Activated naive CD4-positive, alpha-beta T cell treated with anti-CD3 and anti-CD28 coated beads, Interleukin-2, amount 10 ng/mL, durations not matched to agents 5 hours and 36 hours (primary cell): ENCODE measurements at places on chromosomes 1 and 21. TPM values are rescaled to one million over a fixed set of nuclear protein-coding genes. Genes with fewer than 3 reads are reported as not detected.

The PGBD5 gene
- not detected for total RNA-seq

The GALNT2 gene
- total RNA-seq, result 26.0 TPM

The KIF17 gene
- not detected for total RNA-seq

The OR2T11 gene
- total RNA-seq, result not detected

The HES3 gene
- not detected for total RNA-seq

The HAO2 gene
- total RNA-seq, result not detected

The CD52 gene
- 1,791 TPM for total RNA-seq

The BSDC1 gene
- total RNA-seq, result 50.7 TPM

The KCNE2 gene
- not detected for total RNA-seq

The F13B gene
- not detected for total RNA-seq

The RUNX3 gene
- 109 TPM for total RNA-seq

The MATN1 gene
- total RNA-seq, result not detected

The IL20 gene
- not detected for total RNA-seq

The GUCA2A gene
- total RNA-seq, result not detected

The CHODL gene
- total RNA-seq, result not detected

The GJB4 gene
- not detected for total RNA-seq

The OR2G6 gene
- not detected for total RNA-seq
